ENCODE measurements at places on chromosomes 1 and 21. TPM values are rescaled to one million over a fixed set of nuclear protein-coding genes. Genes with fewer than 3 reads are reported as not detected.
A peak's percentile ranks its signal among the peaks of the same experiment; 100 is the strongest.

GRCh38 chr1:75014250-75014649 is 119.9 kb upstream of the LHX8 start:
- H3K4me3 ChIP-seq: no peak overlapping the region
- H3K4me1 ChIP-seq: no peaks in the 10 kb centered on the region
- H3K36me3 ChIP-seq: no peaks in the 10 kb centered on the region
- H3K27ac ChIP-seq: no peak overlapping the region

DNA sequence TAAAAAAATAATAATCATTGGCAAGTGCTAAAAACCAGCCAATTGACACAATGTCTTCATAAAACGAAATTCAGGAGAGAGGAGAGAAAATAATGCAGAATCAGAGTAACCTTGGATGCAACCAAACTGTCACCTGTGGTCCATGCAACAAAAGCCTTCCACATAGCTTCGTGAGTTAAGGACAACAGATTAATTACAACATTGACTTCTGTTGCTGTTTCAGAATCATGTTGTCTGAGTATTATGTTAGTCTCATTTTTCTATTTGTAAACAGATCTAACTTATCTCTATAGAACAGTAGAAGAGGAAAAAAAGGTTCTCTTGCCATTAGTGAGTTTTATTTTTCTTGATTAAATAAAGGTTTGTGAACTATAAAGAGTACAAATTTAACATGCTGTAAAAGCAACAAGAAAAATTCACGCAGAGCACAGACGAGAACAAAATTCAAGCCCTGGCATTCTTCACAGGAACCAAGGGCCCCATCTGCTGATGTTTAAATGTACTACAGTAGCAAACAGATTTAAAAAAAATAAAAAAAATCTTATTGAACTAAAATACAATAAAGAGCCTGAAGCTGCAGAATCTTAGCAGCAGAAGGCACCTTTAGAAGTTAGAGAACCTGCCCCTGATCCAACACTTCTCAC is 381.1 kb upstream of the PKN2 start:
- H3K4me1 ChIP-seq: no peaks in the 10 kb centered on the region
- no peaks in the 10 kb centered on the region for H3K36me3 ChIP-seq
- no peak overlapping the region for H3K4me3 ChIP-seq
- H3K27me3 ChIP-seq: no peaks in the 10 kb centered on the region
- no peak overlapping the region for H3K27ac ChIP-seq

DNA sequence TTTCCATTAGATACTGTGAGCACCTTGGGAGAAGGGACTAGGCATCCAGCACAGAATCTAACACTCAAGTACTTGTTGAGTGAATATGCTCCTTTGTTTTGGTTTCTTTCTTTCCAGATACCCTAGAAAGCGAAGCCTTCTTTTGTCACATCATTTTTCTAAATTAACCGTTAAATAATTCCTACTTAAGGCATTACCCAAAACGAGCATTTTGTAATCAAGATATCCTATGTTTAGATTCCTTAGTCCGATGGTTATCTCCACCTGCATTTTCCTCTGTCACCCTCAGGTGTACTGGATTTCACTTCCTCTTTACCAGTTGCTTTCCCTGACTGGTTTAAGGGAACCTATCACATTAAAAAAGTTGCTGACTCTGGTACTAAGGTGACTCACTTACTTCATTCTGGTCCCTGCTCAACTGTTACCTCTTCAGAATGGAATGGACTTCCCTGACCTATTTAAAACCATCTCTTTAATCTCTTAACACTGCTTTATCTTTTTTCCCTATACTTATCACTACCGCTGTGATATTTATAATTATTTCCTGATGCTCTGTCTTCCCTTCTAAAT is 3.2 kb downstream of the B3GALNT2 start:
- H3K36me3 ChIP-seq: peaks cover 10% of the 10 kb centered on the region
- H3K27me3 ChIP-seq: peaks cover 3% of the 10 kb centered on the region
- DNase-seq: peak; percentile 42
- H3K27ac ChIP-seq: no peak overlapping the region
- H3K4me1 ChIP-seq: peaks cover 23% of the 10 kb centered on the region
- H3K4me3 ChIP-seq: no peak overlapping the region

Gene TPTE
- total RNA-seq: not detected

GRCh38 chr1:203086992-203087763 is 1.4 kb upstream of the MYOG start:
- no peak for DNase-seq
- H3K27ac ChIP-seq: no peak overlapping the region
- no peak overlapping the region for H3K4me3 ChIP-seq
- peaks cover 5% of the 10 kb centered on the region for H3K4me1 ChIP-seq

GRCh38 chr1:39680751-39681150 is 8.8 kb upstream of the NT5C1A start:
- no peaks in the 10 kb centered on the region for H3K36me3 ChIP-seq
- DNase-seq: no peak
- H3K27ac ChIP-seq: no peak overlapping the region

- H3K4me1 ChIP-seq: peaks cover 34% of the 10 kb centered on the region
- peak overlapping the region; percentile 36 for H3K27ac ChIP-seq
- no peaks in the 10 kb centered on the region for H3K27me3 ChIP-seq
- DNase-seq: no peak
- H3K4me3 ChIP-seq: no peak overlapping the region
Measured at GRCh38 chr1:32142446-32143301, 34.8 kb downstream of the KPNA6 start.
